Activated CD4-positive, alpha-beta T cell treated with anti-CD3 and anti-CD28 coated beads, Interleukin-2, amount 10 ng/mL, durations not matched to agents 24 days and 14 days (primary cell): ENCODE measurements at places on chromosomes 7 and 10. TPM values are rescaled to one million over a fixed set of nuclear protein-coding genes. Genes with fewer than 3 reads are reported as not detected.
A peak's percentile ranks its signal among the peaks of the same experiment; 100 is the strongest.

DNA sequence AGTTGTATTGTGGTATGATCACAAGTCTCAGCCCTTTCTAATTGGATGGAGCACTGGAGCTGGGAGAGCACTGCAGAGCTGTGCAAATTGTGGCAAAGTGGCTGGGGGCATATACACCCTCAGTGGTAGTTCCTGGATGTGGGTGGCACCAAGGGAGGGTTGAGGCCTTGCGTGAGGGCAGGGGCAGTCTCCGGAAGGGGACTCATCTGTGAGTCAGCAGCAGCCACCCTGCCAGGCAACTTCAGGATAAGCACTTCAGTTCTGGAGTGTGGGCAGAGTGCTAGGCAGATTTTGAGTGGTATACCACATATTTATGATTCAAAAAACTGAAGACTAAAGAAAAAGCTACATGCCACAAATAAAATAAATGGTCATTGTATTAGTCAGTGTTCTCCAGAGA, 210.5 kb downstream of the ETV1 start:
- no peak for DNase-seq

- DNase-seq = no peak
Measured at GRCh38 chr7:26307226-26307625, 15.6 kb downstream of the SNX10 start.

GRCh38 chr10:33330543-33331378, 3.7 kb downstream of the NRP1 start:
- peak; percentile 91 for DNase-seq

- DNase-seq = no peak
Measured at GRCh38 chr7:116224492-116225098, 14.3 kb downstream of the TES start.

DNA sequence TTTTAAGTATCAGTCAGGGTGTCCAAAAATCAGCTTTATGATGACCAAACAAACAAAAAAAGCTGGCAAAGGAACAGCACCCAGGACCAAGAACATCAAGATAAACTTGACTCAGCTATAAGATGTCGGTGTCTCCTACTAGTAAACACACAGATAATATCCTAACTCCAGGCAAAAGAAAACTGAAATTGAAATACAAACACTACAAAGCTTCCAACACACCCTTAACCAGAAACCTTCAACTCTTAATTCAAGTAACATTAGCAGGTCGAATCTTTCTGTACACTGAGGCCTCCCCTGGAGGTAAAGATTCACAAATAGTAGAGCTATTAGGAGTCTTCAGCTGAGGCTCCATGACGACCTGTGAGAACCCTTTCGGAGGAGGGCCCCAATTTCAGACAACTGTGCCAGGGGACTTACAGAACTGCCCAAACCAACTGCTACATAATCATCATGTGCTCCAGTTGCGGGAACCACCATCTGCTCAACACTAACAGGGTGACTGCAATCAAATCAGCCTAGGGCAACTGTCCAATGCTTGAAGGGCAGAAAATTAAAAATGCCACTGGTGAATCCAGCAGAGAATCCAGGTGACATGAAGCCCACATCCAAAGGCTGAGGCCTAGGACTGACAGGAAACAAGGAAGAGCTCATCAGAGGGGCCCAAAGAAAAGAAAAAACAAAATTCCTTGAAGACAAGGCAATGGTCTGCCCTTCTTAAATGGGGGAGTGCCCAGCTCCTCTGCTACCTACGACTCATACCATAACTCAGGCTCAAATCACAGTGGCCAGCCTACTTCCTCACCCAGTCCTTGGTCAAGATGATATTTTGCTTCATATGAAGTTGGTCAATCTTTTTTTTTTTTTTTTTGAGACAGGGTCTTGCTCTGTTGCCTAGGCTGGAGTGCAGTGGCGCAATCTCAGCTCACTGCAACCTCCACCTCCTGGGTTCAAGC, 20.0 kb downstream of the XPNPEP1 start:
- peak; percentile 67 for DNase-seq

DNA sequence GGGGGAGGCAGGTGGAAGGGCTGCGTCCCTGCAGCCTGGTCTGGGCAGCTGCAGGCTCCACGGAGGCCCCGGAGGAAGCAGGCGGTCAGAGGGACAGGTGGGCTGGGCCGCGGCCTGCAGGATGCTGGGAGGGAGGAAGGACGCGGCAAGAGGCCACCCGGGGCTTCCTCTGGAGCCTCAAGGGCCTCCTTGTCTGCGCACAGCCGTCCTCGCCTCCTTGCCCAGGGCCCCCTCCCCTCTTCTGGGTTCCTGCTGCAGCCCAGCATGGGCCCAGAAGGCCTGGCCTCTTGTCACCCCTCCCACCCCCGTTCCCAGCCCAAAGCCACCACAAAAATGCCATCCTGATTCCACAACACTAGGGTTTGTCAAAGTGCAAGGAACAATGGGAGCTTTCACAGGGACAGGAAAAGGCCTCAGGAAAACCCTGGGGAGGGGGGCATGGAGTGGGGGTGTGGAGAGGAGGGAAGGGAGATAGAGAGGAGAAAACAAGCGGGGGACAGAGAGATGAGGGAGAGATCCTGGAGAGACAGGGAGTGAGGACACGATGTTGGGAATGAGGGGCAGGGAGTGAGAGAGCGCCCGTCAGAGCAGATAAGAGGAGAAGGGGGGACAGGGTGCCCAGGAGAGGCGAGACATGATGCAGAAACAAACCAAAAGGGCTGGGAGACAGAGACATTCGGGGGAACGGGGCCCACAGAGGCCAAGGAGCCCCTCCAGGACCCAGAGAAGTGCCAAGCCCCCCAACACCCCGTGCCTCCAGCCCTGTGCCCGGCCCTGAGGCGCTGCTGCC, 41.8 kb downstream of the ZCCHC24 start:
- DNase-seq = no peak

- no peak for DNase-seq
Measured at GRCh38 chr10:124124123-124124768, 30.8 kb upstream of the CHST15 start.

DNA sequence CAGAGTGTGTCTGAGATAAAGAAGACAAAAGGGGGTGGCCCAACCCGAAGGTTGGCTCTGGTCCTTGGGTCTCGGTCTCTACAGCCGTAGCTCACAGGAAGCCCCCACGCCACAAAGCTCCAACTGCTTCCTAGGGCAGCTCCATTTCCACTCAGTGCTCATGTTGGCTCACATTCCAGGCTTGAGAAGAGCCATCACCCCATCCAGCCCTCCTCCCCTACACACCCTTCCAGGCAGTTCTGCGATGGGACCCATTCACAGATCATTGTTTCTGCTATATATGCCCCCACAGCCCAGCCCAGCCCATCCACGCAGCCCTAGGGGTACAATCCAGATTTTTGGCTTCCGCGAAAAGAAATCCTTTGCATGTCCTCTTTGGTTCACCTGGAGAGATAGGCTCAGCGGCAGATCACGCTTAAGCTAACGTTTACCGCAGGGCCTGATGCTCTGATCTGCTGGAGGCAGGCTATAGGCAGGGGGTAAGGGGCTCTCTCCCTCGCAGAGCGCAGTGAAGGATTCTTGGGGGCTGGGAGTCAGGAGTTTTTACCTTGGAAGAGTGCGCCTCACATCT, 6.2 kb upstream of the HOXA11 start:
- DNase-seq = no peak

GRCh38 chr7:102313997-102314780, 27.5 kb downstream of the SH2B2 start:
- DNase-seq = no peak

DNA sequence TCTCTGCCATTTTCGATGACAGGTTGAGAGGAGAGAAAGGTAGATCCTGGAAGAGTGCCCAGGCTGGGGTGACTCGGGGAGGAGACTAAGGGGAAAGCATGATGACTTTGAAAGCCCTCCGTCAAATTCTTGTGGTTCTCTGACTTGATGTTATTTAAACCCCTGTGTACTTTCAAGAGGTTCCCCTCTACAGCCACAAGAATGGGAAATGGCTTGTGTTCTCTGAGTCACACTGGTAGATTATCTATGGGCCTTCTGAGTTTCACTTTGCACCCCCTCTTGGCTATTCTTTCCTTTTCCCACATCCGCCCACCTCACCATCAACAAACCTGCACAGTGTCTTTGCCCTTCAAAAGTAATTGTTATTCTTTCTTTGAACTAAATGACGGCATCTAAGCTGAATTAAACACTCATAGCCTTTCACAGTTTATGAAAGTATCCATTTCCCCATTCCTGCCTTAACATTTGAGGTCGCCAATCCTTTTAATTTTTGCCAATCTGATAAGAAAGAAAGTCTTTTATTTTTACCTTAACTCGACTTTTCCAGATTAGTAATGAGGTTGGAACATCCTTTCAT, 24.1 kb downstream of the PRF1 start:
- DNase-seq = peak; percentile 90

DNA sequence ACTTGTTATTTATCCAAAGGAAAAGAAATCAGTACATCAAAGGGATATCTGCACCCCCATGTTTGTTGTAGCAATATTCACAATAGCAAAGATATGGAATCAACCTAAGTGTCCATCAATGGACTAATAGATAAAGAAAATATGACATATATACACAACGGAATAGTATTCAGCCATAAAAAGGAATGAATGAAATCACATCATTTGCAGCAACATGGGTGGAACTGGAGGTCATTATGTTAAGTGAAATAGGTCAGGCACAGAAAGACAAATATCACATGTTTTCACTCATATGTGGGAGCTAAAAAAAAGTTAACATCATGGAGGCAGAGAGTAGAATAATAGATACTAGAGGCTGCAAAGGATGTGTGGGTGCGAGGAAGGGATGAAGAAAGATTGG, 25.0 kb upstream of the KAT6B start:
- DNase-seq = no peak

GRCh38 chr10:4651404-4652037, 174.5 kb upstream of the AKR1E2 start:
- DNase-seq = peak; percentile 74

- no peak for DNase-seq
Measured at GRCh38 chr7:98869597-98870120, at the start of gene TMEM130. Gene TMEM130 (minus strand): TSS chr7:98870014. CDS start chr7:98869861, 153 bp downstream.

- no peak for DNase-seq
Measured at GRCh38 chr7:156499247-156499881, 141.2 kb upstream of the RNF32 start.

GRCh38 chr7:13017333-13017857, 330.0 kb downstream of the ARL4A start:
- no peak for DNase-seq

DNA sequence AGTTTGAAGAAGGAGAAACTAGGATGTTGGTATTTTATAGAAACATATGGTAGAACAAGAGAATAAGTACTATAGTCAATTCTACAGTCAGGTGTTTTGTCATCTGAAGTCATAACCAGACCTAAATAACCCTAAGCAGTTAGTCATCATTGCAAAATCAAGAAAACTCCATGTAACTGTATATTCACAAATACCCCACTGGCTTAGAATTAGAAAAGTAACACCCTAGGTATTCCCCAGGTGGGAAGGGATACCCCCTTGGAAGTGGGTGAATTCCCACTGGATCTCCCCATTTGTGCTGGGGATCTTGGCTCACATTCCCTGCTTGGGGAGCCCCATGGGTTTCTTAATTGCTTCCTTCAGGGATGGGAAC, 45.9 kb upstream of the ITGB8 start:
- no peak for DNase-seq

- DNase-seq = no peak
Measured at GRCh38 chr10:110781139-110781538, 90.6 kb upstream of the PDCD4 start.

- DNase-seq = peak; percentile 69
Measured at GRCh38 chr10:127977357-127978009, 70.6 kb downstream of the PTPRE start.

DNA sequence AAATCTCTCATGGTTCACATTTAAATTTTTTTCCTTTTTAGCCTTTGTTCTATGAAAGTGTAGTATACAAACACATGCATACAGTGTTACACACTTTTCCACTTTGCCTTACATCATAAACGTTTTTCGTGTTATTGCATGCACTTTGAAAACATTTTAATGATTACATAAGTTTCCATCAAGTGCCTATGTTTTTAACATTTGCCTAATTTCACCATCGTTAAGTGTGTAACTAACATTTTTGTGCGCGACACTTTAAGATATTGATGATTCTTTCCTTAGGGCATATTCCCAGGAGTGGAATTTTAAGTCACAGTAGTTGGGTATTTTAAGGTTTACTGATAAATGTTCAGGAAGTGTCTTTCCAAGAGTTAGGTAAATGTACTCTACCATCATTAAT, 1.5 kb upstream of the FRAT2 start:
- no peak for DNase-seq

DNA sequence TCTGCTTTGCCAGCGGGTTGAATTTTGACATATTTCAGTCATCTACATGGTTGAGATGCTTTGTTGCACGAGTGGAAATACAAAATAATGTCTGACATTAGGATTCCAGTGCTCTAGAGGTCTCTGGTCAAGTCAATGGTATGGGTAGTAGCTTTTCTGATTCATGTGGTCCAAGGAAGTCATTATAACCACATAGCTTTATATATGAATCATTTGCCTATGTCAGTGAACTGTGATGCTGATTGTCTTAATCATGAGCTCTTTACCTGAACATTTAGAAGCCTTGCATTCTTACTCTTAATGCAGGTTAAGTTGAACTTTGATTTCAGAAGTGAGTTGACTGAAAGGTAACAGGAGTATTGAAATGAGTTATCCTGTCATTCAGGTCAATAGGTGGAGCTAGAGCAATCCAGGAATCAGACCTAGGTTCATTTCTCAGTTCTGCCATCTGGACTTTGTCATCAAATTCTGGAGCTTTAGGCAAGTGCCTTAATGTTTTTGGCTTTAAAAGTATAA, 3.3 kb downstream of the MAPK8 start:
- no peak for DNase-seq

- peak; percentile 85 for DNase-seq
Measured at GRCh38 chr7:107874605-107875446, 16.2 kb upstream of the DLD start.

GRCh38 chr10:63716016-63716580, 194.9 kb downstream of the REEP3 start:
- no peak for DNase-seq

GRCh38 chr7:80910228-80910627, 8.6 kb downstream of the SEMA3C start:
- DNase-seq = no peak

Gene CCDC172
- not detected in 2 replicates for total RNA-seq

Gene OIT3
- not detected in 2 replicates for total RNA-seq

Gene RNF32
- 2.3 and 2.4 TPM in 2 replicates for total RNA-seq

Gene UCN3
- total RNA-seq = not detected in 2 replicates

Gene KCNIP2
- 2.3 and 3.5 TPM in 2 replicates for total RNA-seq

Gene POLR3A
- total RNA-seq = 27.8 and 28.7 TPM in 2 replicates

Gene CALHM2
- total RNA-seq = 14.0 and 17.5 TPM in 2 replicates

Gene TUBB8
- not detected in 2 replicates for total RNA-seq

Gene ZNF488
- total RNA-seq = 0.07 TPM in 1 of 2 replicates, not detected in the other

Gene FBH1
- total RNA-seq = 58.4 and 62.9 TPM in 2 replicates

Gene GPR37
- not detected in 2 replicates for total RNA-seq

Gene GDF2
- not detected in 2 replicates for total RNA-seq
